ENCODE measurements at places on chromosomes 6 and 20. TPM values are rescaled to one million over a fixed set of nuclear protein-coding genes. Genes with fewer than 3 reads are reported as not detected.

The LGSN gene
- total RNA-seq, result not detected

The MATN4 gene
- total RNA-seq, result 0.31 TPM

The SLC17A2 gene
- not detected for total RNA-seq

The TP53TG5 gene
- not detected for total RNA-seq

The MCHR2 gene
- total RNA-seq, result not detected

The SPACA1 gene
- not detected for total RNA-seq

The IRAK1BP1 gene
- total RNA-seq, result 1.6 TPM

The MAP7 gene
- total RNA-seq, result 0.83 TPM

The FOXQ1 gene
- not detected for total RNA-seq

The WFDC2 gene
- total RNA-seq, result not detected

The DLL1 gene
- 0.61 TPM for total RNA-seq

The PRRC2A gene
- total RNA-seq, result 345 TPM

The CHMP4B gene
- 62.3 TPM for total RNA-seq

The OOEP gene
- total RNA-seq, result not detected

The HLA-DRB5 gene
- 53.6 TPM for total RNA-seq

The CPNE5 gene
- total RNA-seq, result 2.9 TPM

The ADGB gene
- not detected for total RNA-seq

The BPI gene
- total RNA-seq, result not detected

The NKX2-2 gene
- total RNA-seq, result not detected

The SOX18 gene
- not detected for total RNA-seq

The RPS6KA2 gene
- total RNA-seq, result 2.8 TPM

The CASS4 gene
- total RNA-seq, result 1.3 TPM

The HMGCLL1 gene
- not detected for total RNA-seq

The OR12D3 gene
- not detected for total RNA-seq

The LY6G5C gene
- total RNA-seq, result 8.8 TPM

The LY6G6C gene
- total RNA-seq, result not detected

The NUP153 gene
- total RNA-seq, result 117 TPM
